ENCODE measurements at places on chromosomes 11 and 22.

GRCh38 chr22:43974028-43974545 is 18.8 kb downstream of the SAMM50 start:
- DNase-seq: no peak

- DNase-seq: no peak
Measured at GRCh38 chr11:75492181-75492820, 33.4 kb downstream of the GDPD5 start.

DNA sequence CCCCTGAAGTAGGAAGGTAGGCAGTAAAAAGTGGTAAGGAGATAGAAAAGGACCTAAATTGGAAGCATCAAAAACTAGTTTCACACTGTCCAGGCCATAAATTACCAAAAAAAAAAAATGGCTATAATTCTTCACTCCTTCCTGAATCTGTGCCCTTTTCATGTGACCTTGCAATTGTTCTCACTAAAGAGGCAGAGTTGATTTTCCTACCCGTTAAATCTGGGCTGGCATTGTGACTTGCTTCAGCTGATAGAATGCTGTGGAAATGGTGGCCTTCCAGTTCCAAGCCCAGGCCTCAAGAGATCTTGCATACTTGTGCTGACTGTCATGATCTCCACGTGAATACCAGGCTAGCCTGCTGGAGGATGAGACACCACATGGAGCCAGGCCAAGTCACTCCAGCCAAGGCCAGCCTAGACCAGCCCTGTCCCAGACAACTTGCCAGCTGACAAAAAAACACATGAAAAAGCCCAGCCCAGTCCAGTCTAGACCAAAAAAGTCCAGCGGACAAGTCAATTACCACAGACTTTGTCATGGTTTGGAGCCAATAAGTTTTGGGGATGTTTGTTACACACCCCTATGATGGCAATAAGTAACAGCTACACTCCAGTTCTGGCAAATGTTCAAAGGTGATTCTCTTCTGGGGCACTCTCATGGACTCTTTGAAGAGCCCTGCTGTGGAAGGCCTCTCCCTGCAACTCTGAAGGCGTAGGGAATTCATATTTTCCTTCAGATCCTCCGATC is 51.4 kb upstream of the NUP50 start:
- no peak for DNase-seq

- no peak for DNase-seq
Measured at GRCh38 chr11:69969890-69970784, 108.0 kb upstream of the ANO1 start.

- DNase-seq: no peak
Measured at GRCh38 chr11:27857588-27857987, 157.3 kb upstream of the BDNF start.

DNA sequence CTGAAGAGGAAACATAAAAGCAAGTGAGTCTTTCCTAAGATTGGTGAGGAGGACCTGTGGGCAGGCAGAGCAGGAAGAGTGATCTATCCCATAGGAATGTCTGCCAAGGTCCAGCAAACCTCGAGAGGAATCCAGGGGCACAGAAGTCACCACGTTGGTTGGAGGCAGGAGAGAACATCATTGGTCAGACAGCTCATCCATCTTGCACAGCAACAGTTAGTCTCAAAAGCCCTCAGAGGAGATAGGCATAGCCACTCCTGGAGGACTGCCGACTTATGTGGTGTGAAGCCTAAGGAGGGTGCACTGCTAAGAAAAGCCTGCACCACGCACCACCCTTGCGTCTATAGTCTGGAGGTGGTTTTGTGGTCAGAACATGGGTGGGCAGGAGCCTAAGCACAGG is 109.1 kb downstream of the RASSF10 start:
- no peak for DNase-seq

DNA sequence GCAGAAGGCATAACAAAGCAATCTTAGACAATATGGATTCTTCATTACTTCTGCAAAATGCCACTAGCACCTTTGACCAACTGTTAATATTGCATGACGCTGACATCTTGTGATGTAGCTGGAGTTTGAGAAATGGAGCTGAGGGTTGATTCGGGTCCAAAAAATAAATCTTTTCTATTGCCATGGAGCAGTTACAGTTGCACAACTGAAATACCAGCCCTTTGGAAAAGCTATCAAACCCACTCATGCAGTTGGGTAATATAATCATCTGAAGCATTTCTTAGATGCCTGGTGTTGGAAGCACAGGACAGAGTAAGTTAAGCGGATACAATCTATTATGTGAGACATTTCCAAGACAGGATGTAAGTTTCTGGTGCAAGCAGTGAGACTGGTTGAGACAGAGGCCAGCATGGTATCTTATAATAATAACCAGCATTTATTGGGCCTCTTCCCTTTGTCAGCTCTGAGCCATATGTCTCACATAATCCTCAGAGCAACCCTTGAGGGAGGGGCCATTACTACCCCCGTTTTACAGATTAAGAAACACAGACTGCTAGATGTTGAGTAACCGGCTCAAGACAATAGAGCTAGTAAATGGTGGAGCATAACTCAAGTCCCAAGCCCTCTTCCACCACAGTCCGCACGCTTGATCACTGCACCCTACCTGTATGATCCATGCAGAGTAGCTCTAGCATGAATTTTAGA is 74.9 kb upstream of the CAPRIN1 start:
- no peak for DNase-seq

- DNase-seq: no peak
Measured at GRCh38 chr11:32065865-32066629, 24.8 kb upstream of the RCN1 start.

DNA sequence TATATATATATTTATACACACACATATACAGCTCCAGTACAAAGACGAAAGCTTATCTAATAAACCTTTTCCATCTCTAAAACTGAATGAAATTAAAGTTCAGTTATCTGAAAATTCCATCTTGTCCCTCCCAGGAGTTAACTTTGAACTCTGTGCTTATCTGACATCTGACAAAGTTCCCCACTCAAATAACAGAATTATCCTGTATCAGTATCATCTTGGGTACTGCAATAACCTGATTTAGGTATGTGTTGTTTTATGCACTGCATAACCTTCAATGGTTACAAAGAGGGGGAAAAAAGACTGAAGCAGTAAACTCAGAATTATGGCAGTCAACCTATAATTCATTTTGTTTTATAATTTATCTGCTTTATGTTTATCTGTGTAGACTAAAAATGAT is 96.6 kb downstream of the SGSM3 start:
- no peak for DNase-seq

GRCh38 chr22:19051381-19052072 is 70.7 kb downstream of the DGCR2 start:
- no peak for DNase-seq

- no peak for DNase-seq
Measured at GRCh38 chr22:17336061-17336460, 33.2 kb upstream of the CECR2 start.

- DNase-seq: no peak
Measured at GRCh38 chr11:10414659-10415058, 40.4 kb upstream of the AMPD3 start.

DNA sequence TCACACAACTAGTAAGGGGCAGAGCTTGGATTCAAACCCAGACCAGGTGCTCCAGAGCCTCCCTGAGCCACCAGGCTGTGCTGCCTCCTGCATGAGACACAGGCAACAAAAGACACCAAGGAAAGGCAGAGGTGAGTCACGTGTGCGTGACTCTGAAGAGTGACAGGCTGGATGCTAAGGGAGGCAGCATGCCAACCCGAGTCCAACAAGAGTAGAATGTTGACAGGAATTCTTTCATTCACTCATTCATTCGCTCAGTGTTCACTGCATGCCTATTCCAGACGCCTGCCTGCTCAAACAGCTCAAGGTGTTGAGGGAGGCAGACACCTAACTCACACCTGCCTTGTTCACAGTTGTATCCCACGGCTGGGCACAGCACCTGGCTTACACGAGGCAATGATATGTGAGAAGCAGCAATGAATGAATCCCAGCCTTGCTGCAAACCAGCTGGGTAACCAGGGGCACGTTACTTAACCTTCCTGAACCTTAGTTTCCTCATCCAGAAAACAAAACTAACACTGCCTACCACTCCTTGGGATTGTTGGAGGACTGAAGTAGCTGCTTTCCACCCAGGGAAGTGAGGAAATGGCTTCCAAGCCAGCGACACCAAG is 73.8 kb upstream of the ARFGAP3 start:
- DNase-seq: no peak

- no peak for DNase-seq
Measured at GRCh38 chr11:134460062-134460561, 48.1 kb upstream of the B3GAT1 start.

DNA sequence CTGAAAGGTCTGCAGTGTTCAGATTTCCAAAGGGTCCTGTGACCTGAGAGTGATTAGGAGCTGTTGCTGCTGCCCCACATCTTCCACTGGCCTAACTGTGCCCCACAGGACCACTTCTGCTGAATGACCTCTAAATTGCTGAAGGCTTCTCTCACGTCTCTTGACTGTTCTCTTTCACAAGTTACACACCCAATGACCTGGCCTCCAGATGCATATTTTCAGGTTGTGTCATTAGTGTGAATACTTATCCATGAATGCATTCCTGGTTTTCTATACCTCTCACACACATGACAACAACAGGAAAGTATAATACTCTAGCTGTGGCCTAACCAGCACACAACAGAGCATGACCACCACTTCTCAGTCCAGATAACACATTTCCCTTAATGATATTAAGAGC is 15.4 kb downstream of the PRR14L start:
- DNase-seq: no peak

DNA sequence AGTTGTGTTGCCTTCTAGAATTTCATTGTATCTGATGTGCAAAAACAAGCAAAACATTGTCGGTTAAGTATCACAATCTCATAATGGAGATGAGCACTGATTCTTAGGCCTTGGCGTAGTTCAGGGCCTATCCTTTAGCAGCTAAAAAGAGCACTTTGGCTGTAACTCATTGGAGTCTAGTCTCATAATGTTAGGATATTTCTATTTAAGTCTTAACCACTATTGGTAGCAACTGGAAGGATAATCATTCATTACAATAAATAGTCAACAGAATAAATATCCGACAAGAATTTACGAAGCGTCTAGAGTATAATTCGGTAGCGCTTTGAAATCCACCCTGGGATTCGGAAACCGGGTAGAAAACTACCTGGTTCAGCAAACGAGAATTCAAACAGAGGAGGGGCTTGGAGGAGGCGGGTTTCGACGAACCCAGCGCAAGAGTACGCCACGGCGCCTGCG is 461 bp upstream of the EED start:
- DNase-seq: no peak

DNA sequence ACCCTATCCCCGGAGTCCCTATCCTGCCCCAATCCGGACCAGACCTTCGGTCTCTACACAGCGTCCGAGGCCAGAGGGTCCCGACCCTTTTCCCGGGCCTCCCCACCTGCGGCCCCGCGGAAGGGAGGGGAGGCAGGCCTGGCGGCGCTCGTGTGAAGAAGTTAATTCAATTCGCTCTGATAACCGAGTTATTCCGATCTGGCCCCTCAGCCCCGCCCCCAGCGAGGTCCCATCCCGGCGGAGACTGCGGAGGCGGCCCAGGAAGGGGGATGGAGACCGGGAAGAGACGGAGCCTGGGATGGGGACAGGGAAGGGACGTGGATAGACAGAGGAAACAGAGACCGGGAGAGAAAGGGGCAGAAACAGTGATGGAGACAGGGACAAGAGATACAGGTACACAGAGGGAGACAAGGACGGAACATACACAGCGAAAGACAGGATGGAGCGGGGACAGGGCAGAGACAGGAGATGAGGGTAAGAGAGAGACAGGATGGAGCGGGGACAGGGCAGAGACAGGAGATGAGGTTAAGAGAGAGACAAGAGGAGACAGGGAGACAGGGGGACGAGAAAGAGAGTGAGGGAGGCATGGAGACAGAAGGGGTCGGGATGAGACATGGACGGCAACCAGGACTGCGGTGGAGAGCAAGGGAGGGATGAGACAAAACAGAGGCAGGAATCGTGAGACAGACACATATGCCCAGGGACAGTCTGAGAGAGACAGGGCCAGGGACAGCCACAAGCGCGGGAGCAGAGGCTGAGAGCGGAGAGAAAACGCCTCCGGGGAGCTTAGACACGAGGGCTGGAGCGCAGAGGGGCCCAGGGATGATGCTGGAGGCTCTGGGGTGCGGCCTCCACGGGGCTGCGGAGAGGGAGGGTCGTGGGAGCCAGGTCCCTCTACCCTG is 636 bp upstream of the PHOX2A start:
- no peak for DNase-seq

DNA sequence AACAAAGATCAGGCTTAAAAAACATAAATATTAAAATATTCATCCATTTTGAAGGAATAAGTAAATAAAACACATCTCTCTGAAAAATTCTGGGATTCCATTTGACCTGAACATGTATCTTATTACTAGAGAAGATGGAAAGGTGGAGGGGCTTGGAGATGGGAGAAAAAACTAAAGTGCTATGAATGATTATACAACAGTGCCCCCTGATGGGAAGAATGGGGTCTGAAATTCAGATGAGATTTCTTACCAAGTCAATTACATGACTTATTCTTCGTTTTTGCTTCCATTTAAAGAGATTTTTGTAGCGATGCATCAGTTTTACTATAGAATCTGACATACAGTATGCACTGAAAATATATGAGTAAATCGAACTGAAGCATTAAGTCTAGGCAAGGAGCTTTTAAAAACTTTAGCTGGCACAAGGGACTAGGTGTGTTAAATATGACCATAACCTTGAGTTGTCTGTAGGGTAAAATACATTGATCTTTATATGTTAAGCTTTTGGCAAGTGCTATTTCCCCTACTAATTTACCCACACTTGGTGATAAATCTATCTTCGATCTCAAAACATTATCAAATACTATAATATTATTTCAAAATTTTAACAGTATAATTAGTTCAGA is 718.8 kb downstream of the CNTN5 start:
- no peak for DNase-seq

- DNase-seq: no peak
Measured at GRCh38 chr11:69301455-69302401, 7.8 kb downstream of the MYEOV start.

- no peak for DNase-seq
Measured at GRCh38 chr11:54558919-54559318, 44.9 kb downstream of the OR4C46 start.

GRCh38 chr11:25943777-25944661 is 387.9 kb upstream of the ANO3 start:
- no peak for DNase-seq

- no peak for DNase-seq
Measured at GRCh38 chr11:80559942-80560341, 1119.1 kb upstream of the TENM4 start.

GRCh38 chr11:12769834-12770345 is 95.7 kb downstream of the TEAD1 start:
- DNase-seq: no peak

GRCh38 chr11:19072464-19072863 is 11.9 kb upstream of the MRGPRX2 start:
- no peak for DNase-seq

- no peak for DNase-seq
Measured at GRCh38 chr11:109695696-109696095, 273.7 kb downstream of the C11orf87 start.

Data from C1 segment of cervical spinal cord (tissue), 14 donors.